NCI-H1105 treated with DMSO at 0.1 percent for 48 hours (cell line): ENCODE measurements at places on chromosomes 7 and 10.

- DNase-seq: no peak
These were observed 274.3 kb upstream of the NEBL start for GRCh38 chr10:21171197-21171935.

DNA sequence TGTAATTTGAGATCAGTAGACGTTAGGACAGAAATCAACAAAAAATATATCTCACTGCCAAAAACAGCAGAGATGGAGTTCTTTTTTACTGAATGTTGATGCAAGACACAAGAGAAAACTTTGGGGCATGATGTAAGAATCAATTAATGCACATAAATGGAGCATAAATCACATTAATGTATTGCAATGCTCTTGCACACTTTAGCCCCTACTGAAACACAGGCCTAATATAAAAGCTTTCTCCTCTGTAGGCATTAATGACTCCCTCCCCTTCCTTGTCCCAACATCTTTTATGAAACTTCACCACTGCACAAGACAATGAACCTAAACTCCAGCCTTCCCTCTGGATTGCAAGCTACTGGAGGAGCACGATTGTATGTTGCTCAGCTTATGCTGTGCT lies 58.8 kb downstream of the CACNA2D1 start:
- DNase-seq: no peak

DNA sequence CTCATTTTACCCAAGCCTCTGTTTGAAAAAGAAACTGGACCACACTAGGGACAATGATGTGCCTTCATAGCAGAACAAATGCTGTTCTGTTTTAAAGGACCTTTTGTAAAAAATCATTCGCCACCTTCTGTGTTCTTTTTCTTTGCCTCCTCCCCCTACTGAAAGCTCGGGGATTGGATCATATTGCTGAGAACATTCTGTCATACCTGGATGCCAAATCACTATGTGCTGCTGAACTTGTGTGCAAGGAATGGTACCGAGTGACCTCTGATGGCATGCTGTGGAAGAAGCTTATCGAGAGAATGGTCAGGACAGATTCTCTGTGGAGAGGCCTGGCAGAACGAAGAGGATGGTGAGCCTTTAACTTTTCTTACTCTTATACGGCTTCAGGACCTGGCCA lies 62.2 kb downstream of the POLL start:
- no peak for DNase-seq

- no peak for DNase-seq
These were observed 37.3 kb downstream of the CYP17A1 start for GRCh38 chr10:102799691-102800471.

- no peak for DNase-seq
These were observed 58.5 kb upstream of the AHR start for GRCh38 chr7:17239683-17240521.

DNA sequence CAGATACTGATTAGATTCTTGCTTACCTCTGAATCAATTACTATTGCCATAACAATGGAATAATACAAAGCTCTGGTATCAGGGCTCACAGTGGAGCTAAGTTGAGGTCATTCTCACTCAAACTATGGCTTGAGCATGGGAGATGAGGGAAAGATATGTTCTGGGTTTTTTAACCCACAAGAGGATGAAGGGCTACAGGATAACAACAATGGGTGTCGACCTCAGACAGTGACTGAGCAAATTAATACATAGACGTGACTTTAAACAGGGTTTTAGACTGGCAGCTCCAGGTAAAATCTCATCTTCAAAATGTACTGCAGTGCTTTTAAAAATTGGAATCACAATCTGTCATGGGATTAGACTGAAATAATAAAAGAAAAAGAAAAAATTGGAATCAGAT lies 7.5 kb upstream of the HIBADH start:
- no peak for DNase-seq

DNA sequence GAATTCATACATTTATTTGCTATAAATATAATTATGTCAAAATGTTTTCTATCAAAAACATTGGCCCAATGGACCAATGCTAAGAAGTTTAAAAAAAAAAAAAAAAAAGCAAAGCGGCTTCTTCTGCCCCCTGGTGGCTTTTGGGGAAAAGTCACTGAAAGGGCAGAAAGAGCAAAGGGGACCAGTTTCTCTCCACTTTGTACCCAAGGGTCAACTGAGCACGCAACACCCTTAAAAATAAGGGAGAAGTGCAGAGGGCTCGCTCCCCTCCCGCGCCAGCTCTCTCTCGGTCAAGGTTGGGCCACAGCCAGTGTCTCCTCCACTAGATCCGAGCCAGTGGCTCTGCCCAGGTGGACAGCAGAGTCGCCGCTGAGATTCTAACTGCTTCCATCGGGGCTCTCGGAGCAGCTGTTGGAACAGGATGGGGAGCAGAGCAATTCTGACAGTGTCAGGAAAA lies 136.4 kb upstream of the FGFR2 start:
- no peak for DNase-seq
